ENCODE measurements at places on chromosomes 2 and 18.
A peak's percentile ranks its signal among the peaks of the same experiment; 100 is the strongest.

GRCh38 chr2:18820966-18821365, 231.6 kb upstream of the NT5C1B start:
- DNase-seq, result no peak

- peak; percentile 12 for DNase-seq
These were observed 45.9 kb downstream of the ST6GAL2 start for GRCh38 chr2:106839849-106840595.

GRCh38 chr2:145064511-145064910, 544.6 kb upstream of the ZEB2 start:
- DNase-seq, result no peak

- DNase-seq, result no peak
These were observed 60.7 kb upstream of the CAVIN2 start for GRCh38 chr2:191907545-191907944.

- DNase-seq, result no peak
These were observed 59.0 kb upstream of the SPATS2L start for GRCh38 chr2:200247494-200247893.

DNA sequence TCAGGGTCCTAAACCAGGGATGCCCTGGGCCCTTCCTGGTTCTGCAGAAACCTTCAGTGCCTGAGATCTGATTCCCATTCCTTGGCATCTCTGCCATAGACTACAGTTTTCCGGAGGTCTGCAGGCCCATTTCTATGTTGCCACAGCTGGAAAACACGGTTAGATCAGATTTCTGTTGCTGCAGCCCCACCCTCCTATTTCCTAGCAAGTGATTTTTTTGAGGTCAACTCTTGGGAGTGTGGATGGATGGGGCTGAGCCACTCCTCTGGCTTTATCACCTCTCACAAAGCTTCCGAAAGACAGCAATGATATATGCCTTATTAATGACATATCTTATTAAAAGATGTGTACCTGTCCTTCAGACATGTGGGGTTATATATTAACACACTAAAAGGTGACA, 56.3 kb downstream of the ZAP70 start:
- DNase-seq, result no peak

- DNase-seq, result no peak
These were observed 71.7 kb downstream of the MARCO start for GRCh38 chr2:119013671-119014070.

GRCh38 chr2:105380432-105381100, 18.3 kb downstream of the FHL2 start:
- no peak for DNase-seq

- no peak for DNase-seq
These were observed 132.0 kb downstream of the INHBB start for GRCh38 chr2:120477831-120478481.

GRCh38 chr2:25349397-25349796, 7.7 kb upstream of the DNMT3A start:
- DNase-seq, result no peak

DNA sequence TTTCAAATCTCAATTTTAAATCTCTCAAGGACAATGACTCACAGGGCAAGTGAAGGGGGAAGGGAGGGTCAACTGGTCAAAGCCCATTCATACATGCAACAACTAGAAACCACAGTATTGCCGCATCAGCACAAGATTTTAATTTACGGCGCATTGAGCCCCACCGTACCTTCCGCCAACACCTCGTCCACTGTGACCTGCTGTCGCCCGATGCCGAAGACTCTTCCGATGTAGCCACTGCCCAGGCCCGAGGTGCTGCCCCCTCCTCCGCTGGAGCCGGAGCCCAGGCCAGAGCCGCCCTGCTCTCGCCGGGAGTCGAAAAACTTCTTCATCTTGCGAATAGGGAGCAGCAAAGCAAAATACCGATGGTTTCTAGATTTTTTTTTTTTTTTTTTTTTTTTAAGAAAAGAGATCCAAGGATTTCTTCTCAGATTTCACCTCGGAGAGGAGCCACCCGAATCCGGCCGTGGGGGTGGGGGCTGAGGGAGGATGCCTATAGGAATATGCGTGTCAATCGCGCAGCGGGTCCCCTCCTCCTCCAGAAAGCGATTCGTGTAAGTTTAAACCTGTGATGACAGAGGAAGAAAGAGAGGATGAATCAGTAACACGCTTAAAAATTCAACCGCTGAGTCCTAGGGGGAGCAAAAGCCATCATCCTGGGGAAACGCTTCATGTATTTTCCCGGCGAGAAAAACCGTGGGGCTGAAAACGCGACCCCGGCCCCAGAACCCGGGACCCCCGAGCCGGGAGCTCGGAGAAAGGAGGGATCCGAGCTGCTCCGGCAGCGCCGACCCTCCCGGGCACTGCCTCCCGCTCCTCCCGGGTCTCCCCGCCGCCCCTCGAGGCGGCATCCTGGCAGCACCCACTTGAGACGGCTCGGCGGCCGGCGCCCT, 584 bp downstream of the AAK1 start:
- DNase-seq, result peak; percentile 59

- DNase-seq, result no peak
These were observed 29.0 kb upstream of the PLA2R1 start for GRCh38 chr2:160091381-160091780.

DNA sequence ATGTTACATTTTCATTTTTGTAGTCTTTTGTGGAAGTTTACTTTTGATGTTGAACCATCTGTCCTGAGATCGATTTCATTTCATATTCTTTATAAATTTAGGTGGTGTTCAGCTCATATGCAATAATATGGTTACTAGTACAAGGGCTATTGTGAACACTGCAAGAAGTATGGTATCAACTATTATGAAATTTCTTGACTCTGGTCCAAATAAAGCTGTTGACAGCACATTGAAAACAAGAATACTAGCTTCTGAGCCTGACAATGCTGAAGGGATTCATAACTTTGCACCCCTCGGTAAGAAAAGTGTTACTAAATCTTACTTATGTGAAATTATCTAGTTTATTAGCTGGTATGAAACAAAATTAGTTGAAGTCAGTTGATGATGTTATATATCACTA, 124.9 kb upstream of the TTC27 start:
- no peak for DNase-seq

GRCh38 chr2:118521272-118521671, 326.2 kb downstream of the EN1 start:
- no peak for DNase-seq

GRCh38 chr18:55275039-55275901, 312.7 kb downstream of the TCF4 start:
- peak; percentile 57 for DNase-seq

- DNase-seq, result peak; percentile 76
These were observed 102.9 kb upstream of the SLC8A1 start for GRCh38 chr2:40554665-40555294.

GRCh38 chr2:96103187-96103601, 13.2 kb downstream of the ADRA2B start:
- DNase-seq, result no peak

DNA sequence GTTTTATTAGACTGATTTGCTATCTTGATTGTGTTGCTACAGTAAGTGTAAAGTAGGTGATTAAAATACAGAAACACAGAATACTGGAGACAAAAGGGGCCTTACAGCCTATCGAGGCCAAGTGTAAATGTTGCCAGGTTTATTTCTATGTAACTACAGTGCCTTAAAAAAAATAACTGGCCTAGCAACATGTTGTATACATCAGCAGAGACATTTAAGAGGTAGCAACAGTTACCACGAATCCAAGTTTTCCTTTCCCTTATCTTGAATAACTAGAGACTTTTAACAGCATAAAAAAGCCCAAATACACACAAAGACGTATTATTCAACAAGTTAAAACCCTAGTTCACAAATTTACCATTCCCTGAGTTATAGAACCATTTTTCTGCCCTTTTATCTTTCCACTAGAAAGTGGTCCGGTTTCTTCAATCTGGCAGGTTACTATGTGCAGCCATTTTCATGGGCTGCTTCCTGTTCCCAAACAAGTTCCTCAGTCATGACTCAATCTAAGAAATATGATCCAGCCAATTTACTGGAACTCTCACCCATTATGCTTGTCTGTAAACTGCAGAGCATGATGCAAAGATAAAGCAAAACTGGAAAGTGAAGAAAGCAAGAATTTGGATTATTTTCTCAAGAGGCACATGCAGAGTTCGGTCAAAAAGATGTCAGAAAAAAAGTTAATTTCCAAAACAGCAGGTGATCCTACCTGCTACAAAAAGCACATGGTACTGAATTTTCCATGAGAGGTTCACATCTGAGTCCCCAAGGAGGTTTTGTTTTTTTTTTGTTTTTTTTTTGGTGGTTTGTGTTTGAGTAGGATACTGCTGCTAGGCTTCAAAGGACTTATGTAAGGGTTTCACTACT, 22.2 kb downstream of the NFE2L2 start:
- DNase-seq, result no peak

GRCh38 chr2:30847841-30848240, 40.6 kb upstream of the CAPN13 start:
- no peak for DNase-seq

GRCh38 chr2:170739048-170739447, 23.9 kb downstream of the SP5 start:
- no peak for DNase-seq

- DNase-seq, result no peak
These were observed 37.6 kb upstream of the RIOK3 start for GRCh38 chr18:23415515-23415914.

All from NAMALWA (cell line).